Osteocyte (in vitro differentiated cells): ENCODE measurements at places on chromosomes 12 and 14.

DNA sequence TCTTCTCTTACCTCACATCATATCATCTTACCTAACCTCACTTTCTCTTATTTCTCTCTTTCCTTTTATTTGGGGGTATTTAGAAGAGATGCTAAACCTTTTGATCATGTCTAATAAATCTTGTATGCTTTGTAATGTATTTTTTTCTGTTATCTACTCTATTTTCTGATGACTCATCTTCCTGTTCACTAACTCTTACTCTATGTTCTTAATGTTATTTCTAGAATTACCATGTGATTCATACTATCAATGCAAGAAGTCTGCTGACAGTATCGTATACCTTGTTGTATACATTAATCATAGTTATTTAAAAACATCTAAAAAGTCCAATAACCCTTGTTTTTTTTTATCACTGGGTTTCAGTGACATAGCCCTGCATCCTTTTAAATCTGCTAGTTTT lies 62.3 kb downstream of the MGAT4C start:
- no peak for DNase-seq

- no peak for DNase-seq
Observed at GRCh38 chr12:115572440-115572839, 705.1 kb downstream of the MED13L start.

GRCh38 chr14:50257732-50258131 lies 26.4 kb upstream of the SOS2 start:
- DNase-seq = no peak

DNA sequence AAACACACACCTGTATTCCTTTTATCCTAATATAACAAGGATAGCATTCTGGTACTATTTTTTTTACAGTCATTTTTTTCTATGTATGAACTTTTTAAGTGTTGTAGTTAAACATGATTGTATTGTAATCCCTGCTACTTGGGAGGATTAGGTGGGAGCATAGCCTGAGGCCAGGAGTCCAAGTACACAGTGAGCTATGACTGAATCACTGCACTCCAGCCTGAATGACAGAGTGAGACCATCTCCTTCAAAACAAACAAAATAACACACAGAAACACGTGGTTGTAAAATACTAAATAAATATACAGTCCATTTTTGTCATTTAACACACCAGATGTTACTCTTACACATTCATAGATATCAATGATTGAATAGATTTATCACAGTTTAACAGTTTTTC lies 56.9 kb downstream of the MAP4K5 start:
- no peak for DNase-seq

GRCh38 chr12:79689061-79689476 lies 1.7 kb downstream of the PAWR start:
- no peak for DNase-seq
